ENCODE measurements at places on chromosomes 3 and 15. TPM values are rescaled to one million over a fixed set of nuclear protein-coding genes. Genes with fewer than 3 reads are reported as not detected.

DNA sequence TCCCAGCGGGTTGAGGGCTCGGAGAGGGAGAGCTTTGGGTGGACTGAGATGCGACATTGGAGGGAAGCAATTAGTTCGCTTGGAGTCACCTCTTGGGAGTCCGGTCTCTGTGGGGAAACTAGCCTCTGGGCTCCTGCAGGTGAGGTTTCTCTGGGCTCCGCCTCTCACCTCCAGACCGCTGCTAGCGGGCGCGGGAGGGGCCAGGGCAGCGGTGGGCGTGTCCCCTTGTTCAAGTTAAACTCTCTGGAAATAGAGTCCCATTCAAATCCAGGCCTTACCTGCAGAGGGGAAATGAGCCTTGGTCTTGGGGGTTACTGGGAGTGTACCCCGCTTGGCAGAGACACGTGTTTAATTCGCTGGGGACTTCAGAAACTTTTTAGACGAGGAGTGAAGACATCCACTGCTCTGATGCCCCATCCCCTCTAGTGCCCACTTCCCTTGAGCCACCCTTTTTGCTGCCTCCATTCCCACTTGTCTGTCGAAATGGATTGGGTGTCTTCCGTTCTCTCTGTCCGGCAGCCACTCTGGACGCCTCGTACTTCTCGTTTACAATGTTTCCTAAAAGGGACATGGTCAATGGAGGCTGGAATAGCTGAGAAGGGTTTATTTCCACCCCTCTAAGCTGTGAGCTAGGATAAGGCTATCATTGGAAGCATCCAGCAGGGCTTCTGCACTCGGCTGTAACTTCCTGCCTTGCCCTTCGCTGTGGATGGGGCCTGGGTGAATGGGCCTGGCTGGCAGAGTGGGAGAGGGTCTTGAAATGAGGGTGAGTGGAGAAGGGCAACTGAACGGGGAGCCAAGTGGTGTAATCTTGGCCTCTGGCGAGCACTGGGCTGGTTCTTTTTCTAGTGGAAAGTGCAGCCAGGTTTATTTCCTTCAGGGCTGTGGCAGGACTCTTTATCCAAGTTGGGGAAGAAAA lies 1.1 kb downstream of the MITF start:
- H3K27ac ChIP-seq: no peak overlapping the region
- no peak for DNase-seq
- H3K4me3 ChIP-seq: peak overlapping the region; percentile 55

Gene KBTBD8
- 26.6 TPM for total RNA-seq

GRCh38 chr15:59304034-59304795 lies 68.5 kb downstream of the MYO1E start:
- H3K4me1 ChIP-seq: peaks cover 45% of the 10 kb centered on the region
- peaks cover 4% of the 10 kb centered on the region for H3K36me3 ChIP-seq
- DNase-seq: no peak
- H3K27me3 ChIP-seq: no peaks in the 10 kb centered on the region
- H3K4me3 ChIP-seq: no peak overlapping the region

GRCh38 chr15:76127169-76127568 lies 67.4 kb downstream of the TMEM266 start:
- H3K4me1 ChIP-seq: no peaks in the 10 kb centered on the region
- H3K27ac ChIP-seq: no peak overlapping the region
- no peak overlapping the region for H3K4me3 ChIP-seq
- no peaks in the 10 kb centered on the region for H3K36me3 ChIP-seq
- peaks cover 19% of the 10 kb centered on the region for H3K27me3 ChIP-seq

DNA sequence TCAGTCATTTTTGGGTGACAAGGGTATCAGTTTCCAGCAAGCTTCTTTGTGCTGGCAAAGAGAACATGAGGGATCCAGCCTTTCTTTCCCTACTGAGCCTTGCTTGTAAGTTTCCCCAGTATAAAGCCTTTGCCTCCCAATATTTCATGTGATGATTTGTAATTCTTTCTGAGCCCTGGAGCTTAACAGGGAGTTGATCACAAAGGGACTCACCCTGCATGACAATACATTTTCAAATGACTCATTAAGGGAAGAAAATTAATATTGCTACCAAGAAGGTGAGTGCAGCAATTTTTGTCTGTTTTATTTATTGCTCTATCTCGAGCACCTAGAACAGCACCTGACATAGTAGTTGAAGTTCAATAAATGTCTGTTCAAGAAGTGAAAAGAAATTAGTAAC lies 27.7 kb downstream of the OXSM start:
- H3K27ac ChIP-seq: no peak overlapping the region
- H3K4me1 ChIP-seq: peaks cover 10% of the 10 kb centered on the region
- H3K27me3 ChIP-seq: peaks cover 2% of the 10 kb centered on the region
- no peaks in the 10 kb centered on the region for H3K36me3 ChIP-seq
- H3K4me3 ChIP-seq: no peak overlapping the region
- DNase-seq: no peak

Gene CYP1A2
- total RNA-seq: not detected

DNA sequence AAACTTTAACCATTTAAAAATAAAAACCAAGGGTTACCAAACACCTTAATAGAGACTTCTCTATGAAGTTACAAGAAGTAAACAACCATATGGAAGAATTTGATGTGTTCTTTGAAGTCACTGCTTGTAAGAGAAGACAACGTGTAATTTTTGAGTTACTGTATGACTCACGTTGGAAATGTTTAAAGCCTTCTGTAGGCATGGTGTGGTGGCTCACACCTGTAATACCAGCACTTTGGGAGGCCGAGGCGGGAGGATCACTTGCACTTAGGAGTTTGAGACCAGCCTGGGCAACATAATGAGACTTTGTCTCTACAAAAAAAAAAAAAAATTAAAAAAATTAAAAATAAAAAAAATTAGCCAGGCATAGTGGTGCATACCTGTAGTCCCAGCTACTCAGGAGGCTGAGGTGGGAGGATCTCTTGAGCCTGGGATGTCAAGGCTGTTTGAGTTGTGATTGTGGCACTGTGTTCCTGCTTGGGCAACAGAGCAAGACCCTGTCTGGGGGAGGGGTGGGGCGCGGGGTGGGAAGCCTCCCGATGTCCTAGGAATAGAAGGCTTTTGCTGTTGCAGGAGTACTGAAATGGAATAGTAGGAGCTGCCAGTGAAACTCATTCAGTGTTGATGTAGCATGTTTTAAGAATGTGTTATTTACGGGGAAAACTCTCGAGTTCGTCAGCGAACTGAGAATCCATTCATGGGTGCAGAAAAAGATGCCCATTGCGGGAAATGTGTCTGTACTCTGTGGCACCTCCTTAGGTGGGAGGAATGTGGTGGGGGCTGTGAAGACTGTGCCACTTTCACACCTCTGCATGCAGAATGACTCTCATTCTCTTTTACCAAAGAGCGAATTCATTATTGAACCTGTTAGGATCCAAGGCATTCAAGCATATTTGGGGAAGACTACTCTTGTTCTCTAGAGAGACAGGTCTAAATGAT lies 134.2 kb downstream of the FNDC3B start:
- peaks cover 14% of the 10 kb centered on the region for H3K4me1 ChIP-seq
- no peak overlapping the region for H3K4me3 ChIP-seq
- DNase-seq: no peak
- peaks cover 10% of the 10 kb centered on the region for H3K36me3 ChIP-seq

- H3K4me3 ChIP-seq: no peak overlapping the region
- peaks cover 2% of the 10 kb centered on the region for H3K27me3 ChIP-seq
- DNase-seq: no peak
- no peak overlapping the region for H3K27ac ChIP-seq
- no peaks in the 10 kb centered on the region for H3K36me3 ChIP-seq
These were observed 61.7 kb downstream of the AGTR1 start for GRCh38 chr3:148759430-148759829.

Gene JAGN1
- total RNA-seq: 42.4 TPM

- H3K36me3 ChIP-seq: no peaks in the 10 kb centered on the region
- no peak for DNase-seq
- no peaks in the 10 kb centered on the region for H3K27me3 ChIP-seq
- H3K4me3 ChIP-seq: no peak overlapping the region
- H3K27ac ChIP-seq: no peak overlapping the region
- H3K4me1 ChIP-seq: no peaks in the 10 kb centered on the region
These were observed 108.1 kb upstream of the LSAMP start for GRCh38 chr3:116553355-116553754.

GRCh38 chr15:90191344-90191687 lies 9.8 kb upstream of the SEMA4B start:
- peaks cover 3% of the 10 kb centered on the region for H3K36me3 ChIP-seq
- H3K27ac ChIP-seq: peak overlapping the region; percentile 34
- no peak for DNase-seq
- H3K27me3 ChIP-seq: no peaks in the 10 kb centered on the region
- H3K4me1 ChIP-seq: peaks cover 45% of the 10 kb centered on the region
- H3K4me3 ChIP-seq: no peak overlapping the region

DNA sequence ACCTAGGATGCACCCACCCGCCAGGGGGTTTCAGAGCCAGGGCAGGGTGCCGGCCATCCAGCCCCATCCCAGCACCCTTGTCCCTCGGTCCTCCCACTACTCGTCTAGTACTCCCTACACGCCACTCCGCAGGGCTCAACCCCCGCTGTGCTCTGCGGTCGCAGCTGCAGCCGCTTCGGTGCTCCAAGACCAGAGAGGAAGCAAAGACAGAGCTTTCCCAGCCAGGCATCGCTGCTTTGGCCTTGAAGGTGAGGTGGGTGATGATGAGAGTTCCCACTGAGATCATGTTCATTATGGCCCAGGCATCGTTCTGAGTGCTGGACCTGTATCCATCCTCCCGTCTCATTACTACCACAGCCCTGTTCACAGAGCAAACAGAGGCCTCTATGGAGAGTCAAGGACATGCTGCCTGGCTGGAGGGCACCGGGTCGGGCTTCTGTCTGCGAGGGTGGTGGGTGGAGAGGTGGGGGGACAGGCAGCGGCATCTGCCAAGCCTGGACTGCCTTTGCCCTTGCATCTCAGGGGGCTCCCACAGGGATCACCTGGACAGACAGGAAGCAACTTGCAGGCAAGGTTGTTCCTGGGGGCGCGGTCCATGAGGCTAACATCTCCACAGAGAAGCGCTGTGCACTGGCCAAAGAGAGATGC lies 66.9 kb downstream of the KLF13 start:
- no peaks in the 10 kb centered on the region for H3K27me3 ChIP-seq
- H3K4me3 ChIP-seq: peak overlapping the region; percentile 86
- peaks cover 36% of the 10 kb centered on the region for H3K4me1 ChIP-seq
- peaks cover 4% of the 10 kb centered on the region for H3K36me3 ChIP-seq
- peak overlapping the region; percentile 15 for H3K27ac ChIP-seq

Gene SST
- total RNA-seq: not detected

Gene EFCAB12
- total RNA-seq: 0.34 TPM

DNA sequence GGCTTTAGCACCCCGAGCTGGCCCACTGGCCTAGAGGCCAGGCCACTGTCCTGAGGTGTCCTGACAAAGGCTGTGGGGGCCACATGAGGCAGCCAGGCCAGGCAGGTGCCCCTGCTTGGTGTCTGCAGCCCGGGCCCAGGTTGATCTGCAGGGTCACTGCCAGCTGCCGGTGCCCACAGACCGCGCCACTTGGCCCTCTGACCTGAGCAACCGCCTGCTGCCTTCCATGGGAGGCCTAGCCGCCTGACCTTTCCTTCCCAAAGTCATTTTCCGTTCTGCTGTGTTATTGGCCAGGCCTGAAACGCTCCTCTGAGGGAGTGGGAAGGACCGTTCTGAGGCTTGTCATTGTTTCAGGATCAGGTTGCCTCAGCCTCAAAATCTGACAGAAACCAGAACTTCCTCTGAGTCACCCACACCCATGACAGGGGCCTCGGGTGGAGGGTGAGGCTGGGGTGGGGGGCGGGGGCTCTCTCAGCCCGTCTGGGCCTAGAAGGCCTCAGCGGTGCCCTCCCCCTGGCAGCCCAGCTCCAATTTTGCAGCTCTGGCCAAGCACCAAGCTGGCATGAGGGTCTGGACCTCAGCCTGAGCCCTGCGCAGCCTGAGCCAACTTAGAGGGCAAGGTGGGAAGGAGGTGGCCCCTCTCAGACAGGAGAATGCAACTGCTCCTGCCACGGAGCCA lies 140.7 kb upstream of the MEF2A start:
- peak; percentile 49 for DNase-seq
- H3K27ac ChIP-seq: peak overlapping the region; percentile 92
- peaks cover 4% of the 10 kb centered on the region for H3K36me3 ChIP-seq
- H3K27me3 ChIP-seq: no peaks in the 10 kb centered on the region

GRCh38 chr3:128488636-128488990 lies 4.4 kb downstream of the GATA2 start:
- H3K27ac ChIP-seq: peak overlapping the region; percentile 34
- H3K36me3 ChIP-seq: no peaks in the 10 kb centered on the region
- DNase-seq: no peak
- H3K4me3 ChIP-seq: peak overlapping the region; percentile 58
- H3K27me3 ChIP-seq: peaks cover 64% of the 10 kb centered on the region

Gene STXBP5L
- total RNA-seq: not detected

- peaks cover 4% of the 10 kb centered on the region for H3K4me1 ChIP-seq
- peaks cover 3% of the 10 kb centered on the region for H3K27me3 ChIP-seq
- DNase-seq: no peak
- no peaks in the 10 kb centered on the region for H3K36me3 ChIP-seq
- H3K27ac ChIP-seq: no peak overlapping the region
These were observed 860.0 kb upstream of the NR2F2 start for GRCh38 chr15:95470529-95470928.

- H3K36me3 ChIP-seq: no peaks in the 10 kb centered on the region
- H3K4me1 ChIP-seq: no peaks in the 10 kb centered on the region
- H3K4me3 ChIP-seq: no peak overlapping the region
- H3K27me3 ChIP-seq: peaks cover 3% of the 10 kb centered on the region
- no peak overlapping the region for H3K27ac ChIP-seq
- DNase-seq: no peak
These were observed 160.7 kb downstream of the FRMD5 start for GRCh38 chr15:44034334-44034733.

- no peaks in the 10 kb centered on the region for H3K27me3 ChIP-seq
- no peak overlapping the region for H3K4me3 ChIP-seq
- no peaks in the 10 kb centered on the region for H3K36me3 ChIP-seq
- no peaks in the 10 kb centered on the region for H3K4me1 ChIP-seq
- H3K27ac ChIP-seq: no peak overlapping the region
These were observed 272.9 kb upstream of the TPM1 start for GRCh38 chr15:62769604-62770003.

- H3K36me3 ChIP-seq: peaks cover 8% of the 10 kb centered on the region
- DNase-seq: no peak
- no peak overlapping the region for H3K27ac ChIP-seq
- H3K4me3 ChIP-seq: no peak overlapping the region
These were observed 2.0 kb upstream of the BAHD1 start for GRCh38 chr15:40438712-40439111.
